Upper lobe of right lung (tissue), 1 donor: ENCODE measurements at places on chromosomes 16 and 17. TPM values are rescaled to one million over a fixed set of nuclear protein-coding genes. Genes with fewer than 3 reads are reported as not detected.

DNA sequence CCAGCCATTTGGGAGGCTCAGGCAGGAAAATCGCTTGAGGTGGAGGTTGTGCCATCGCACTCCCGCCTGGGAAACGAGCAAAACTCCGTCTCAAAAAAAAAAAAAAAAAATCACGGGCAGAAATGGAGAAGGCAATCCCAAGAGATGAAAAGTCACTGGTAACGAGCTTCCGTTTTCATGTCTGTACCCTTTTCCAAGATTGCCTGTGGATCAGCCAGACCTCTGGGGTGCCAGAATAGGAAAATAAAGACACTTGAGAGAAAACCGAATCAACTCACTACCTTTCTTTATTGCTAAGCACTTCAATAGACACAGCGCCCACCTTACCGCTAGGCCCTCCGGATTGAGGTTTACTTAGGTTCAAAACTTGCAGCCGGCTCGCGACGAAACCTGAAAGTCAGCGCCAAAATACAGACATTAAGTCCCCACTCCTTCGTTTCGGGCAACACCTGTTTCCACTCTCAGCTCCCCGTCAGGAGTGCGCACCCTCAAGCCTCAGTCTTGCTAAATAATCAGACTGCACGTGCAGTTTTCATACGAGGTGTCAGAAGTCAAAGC is 970 bp upstream of the TRAF7 start:
- no peak for DNase-seq

The SLC35G3 gene
- total RNA-seq, result not detected

DNA sequence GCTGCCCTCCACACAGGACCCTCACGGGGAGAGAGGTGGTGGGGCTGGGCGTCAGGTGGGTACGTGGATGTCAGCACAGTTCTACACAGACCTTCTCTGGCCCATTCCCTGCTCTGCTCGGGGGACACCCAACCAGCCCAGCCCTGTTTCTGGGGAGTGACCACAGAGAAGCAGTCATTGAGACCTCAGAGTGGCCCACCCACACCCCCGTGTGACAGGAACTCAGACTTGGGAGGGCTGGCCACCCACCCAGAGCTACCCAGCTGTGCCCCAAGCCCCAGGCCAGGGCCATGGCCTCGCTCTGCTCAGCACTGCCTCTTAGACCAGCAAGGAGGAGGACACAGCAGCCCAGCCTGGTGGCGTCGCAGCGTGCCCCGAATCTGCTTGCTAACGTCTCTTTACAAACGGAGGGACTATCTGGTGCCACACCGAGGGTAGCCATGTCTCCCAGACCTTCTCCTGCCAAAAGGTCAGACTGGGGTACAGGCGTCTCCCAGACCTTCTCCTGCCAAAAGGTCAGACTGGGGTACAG is 77.7 kb downstream of the KLHDC4 start:
- DNase-seq, result no peak

The KARS1 gene
- total RNA-seq, result 90.5 TPM

DNA sequence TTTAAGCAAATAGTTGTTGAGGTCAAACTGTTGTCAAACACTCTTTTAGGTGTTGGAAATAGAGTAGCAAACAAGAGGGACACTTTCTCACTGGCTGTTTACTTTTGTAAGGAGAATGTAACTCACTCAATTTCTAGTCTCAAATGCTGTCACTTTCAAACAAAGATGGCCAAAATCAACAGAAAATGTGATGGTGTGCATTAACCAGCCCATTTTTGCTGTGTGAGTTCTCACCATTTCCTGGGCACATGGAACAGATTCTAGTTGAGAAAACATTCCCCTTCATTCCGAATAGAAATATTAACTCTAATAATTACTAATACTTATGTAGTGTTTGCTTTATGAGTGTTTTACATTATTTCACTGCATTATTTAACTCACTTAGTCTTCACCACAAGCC is 128.2 kb upstream of the XYLT1 start:
- no peak for DNase-seq

The NLRC3 gene
- total RNA-seq, result 5.5 TPM

- no peak for DNase-seq
Observed at GRCh38 chr17:67136191-67137025, 92.1 kb downstream of the CACNG1 start.

The RFNG gene
- total RNA-seq, result 38.5 TPM

GRCh38 chr17:74738051-74738996 is 1.3 kb downstream of the RAB37 start:
- no peak for DNase-seq

- no peak for DNase-seq
Observed at GRCh38 chr16:55264949-55265348, 59.1 kb upstream of the IRX6 start.

DNA sequence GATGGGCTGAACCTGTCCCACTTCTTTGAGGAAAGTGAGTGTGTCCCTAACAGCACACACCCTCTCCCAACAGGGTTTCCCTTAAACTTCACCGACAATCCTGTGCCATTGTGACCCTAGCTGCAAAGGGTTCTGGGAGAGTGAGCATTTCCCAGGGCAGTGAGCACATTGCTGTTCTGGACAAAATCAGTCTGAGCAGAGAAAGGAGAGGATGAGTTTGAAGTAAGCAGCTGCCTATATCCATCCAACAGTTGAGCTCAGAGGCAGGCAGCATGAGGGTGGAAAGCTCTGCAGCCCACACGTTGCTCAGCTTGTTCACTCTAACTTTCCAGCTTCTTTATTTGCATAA is 296.5 kb upstream of the MAF start:
- no peak for DNase-seq
